ENCODE measurements at places on chromosomes 4 and X.

DNA sequence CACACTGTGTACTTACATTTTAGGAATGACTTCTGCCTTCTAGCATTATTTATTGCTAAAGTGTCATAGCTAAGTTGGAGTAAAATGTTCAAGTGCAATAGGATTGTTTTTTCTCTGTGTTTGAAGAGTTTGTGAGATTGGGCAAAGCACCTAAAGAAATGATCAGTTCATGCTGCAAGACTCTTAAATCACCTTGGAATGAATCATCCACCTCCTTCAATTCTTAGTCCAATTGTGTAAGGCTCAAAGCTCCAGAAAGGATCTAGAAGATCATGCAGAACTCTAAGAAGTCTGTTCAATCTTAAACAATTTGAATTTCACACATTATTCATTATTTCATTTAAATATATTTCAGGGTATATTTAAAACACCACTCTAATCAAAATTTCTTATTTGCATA, 137.1 kb downstream of the AMELX start:
- no peak for DNase-seq

GRCh38 chr4:188117631-188118324, 8.4 kb upstream of the TRIML2 start:
- no peak for DNase-seq

DNA sequence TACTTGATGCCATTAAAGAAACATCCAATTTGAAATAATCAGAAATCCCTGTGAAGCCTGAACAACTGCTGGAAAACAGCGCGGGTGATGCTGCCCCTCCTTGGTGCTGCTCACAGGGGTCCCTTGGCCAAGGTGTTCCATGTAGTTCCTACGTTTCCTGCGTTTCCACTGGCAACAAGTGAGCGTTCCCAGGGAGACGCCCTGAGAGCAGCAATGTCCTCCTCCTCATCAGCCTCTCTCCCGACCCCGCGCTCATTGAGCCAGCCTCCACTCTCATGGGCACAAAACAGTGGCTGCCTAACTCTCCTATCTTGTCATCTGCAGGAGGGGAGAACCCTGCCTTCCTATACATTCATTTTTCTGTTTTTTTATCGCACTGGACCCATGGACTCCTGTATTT, 18.9 kb downstream of the LETM1 start:
- no peak for DNase-seq

DNA sequence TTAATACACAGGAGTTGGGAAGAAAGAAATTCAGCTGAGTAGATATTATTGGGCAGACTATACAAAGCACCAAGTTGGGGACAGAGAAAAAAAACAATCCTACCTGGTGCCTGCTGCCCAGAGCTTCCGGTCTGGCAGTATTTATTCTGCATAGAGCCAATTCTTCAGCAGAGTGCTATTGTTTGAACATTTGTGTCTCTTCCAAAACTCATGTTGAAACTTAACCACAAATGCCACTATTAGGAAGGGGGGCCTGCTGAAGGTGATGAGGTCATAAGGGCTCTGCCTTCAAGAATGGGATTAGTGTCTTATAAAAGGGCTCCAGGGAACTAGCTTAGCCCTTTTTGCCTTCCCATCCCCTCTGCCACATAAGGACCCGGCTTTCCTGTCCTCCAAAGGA, 136.2 kb downstream of the EVC2 start:
- no peak for DNase-seq

- DNase-seq: no peak
Measured at GRCh38 chr4:76569706-76570105, 134.7 kb downstream of the SHROOM3 start.

GRCh38 chr4:139501527-139501926, 47.6 kb downstream of the RAB33B start:
- DNase-seq: no peak

- no peak for DNase-seq
Measured at GRCh38 chrX:123990602-123991001, 29.1 kb downstream of the STAG2 start.

DNA sequence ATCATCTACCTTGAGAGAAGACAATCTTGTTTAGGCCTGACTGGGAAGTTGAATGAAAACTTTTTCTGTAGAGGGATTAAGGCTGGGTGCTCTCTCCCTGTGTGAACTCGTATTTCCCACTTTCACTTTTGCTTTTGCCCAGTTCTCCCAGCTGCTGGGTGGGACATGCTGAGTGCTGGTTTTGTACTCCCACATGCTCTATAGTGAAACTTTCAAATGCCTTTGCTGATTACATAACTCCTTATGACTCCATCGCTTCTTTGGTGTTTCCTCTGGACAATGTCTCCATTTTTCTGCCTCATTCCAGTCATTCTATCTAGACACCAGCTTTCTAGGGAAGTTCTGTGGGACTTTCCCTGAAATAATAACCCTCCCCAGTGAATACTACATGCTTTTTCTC, 100.5 kb downstream of the CLNK start:
- DNase-seq: no peak

GRCh38 chr4:80321776-80322175, 13.8 kb upstream of the CFAP299 start:
- no peak for DNase-seq

DNA sequence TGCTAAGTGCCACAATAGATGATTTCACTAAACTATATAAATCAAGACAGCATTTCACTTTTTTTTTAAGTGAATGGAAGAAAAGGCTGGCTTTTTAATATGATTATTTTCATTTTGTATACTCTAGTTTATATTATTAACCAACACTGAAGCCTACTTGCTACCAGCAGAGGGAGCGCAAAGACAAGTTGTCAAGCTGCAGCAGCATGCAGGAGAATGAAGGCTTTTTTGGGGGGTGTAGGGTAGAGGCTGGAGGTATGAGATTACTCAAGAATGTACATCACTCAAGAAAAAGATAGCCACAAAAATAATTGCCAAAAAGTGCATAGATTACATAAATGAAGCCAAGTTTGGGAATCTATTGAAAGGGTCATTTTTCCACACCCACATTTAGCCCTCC, 519.5 kb downstream of the FGF13 start:
- no peak for DNase-seq

- DNase-seq: no peak
Measured at GRCh38 chr4:54446581-54446980, 211.2 kb upstream of the KIT start.

DNA sequence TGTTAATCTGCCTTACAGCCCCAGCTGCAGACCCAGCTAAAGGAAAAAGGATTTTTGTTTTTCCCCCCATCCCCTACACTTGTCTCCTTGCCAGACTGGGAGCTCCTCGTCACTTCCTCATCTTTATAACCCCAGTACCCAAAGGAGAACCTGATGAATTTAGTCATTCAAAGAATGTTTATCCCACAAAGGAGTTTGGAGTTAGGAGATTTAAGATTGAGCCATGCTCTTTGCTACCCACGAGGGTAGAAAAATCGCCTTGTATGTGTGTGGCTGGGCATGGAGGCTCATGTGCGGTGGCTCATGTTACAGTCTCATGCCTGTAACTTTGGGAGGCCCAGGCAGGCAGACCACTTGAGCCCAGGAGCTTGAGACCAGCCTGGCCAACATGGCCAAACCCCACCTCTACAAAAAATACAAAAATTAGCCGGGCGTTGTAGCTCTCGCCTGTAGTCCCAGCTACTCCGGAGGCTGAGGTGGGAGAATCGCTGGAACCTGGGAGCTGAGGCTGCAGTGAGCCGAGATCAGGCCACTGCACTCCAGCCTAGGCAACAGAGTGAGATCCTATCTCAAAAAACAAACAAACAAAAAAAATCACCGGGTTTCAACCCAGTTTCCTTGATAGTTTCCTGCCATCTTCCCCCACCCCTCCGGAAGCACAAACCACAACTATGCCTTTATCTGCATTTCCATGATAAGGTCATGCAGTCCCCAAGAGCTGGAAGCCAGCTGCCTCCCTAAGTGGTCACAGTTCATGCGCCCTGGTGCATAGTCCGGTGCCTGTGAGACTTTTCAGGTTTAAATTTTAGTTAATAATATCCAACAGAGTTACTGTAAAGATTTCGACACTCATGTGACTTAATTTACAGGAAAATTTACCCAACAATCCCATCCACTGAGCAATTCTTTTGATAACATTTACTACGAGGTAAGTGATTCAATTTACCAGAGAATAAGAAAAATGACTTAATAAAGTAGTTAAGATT, 1.5 kb downstream of the CFAP97 start:
- peak; percentile 31 for DNase-seq

- DNase-seq: no peak
Measured at GRCh38 chr4:102527695-102528283, 26.6 kb downstream of the NFKB1 start.

GRCh38 chr4:183853548-183853940, 51.6 kb upstream of the STOX2 start:
- no peak for DNase-seq

- no peak for DNase-seq
Measured at GRCh38 chr4:22003878-22004277, 55.3 kb upstream of the KCNIP4 start.

GRCh38 chr4:2615821-2616220, 79.4 kb downstream of the FAM193A start:
- no peak for DNase-seq

DNA sequence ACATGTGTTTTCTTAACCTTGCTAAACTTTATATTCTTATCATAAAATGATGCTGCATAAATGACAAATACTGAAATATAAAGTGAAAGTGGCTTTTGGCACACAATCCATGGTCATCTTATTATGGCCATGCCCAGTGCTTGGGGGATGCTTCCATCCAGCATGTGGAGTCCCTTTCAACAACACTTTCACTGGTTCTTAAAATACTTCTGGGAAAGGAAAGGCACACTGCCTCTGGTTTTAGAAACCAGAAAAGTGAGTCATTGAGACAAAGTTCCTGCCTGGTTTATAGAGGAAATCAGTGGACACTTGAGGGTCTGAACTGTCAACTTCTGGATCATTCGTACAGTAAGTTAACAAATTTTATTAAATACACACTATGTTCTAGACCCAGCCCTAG, 248.0 kb upstream of the ADAMTS3 start:
- DNase-seq: no peak

DNA sequence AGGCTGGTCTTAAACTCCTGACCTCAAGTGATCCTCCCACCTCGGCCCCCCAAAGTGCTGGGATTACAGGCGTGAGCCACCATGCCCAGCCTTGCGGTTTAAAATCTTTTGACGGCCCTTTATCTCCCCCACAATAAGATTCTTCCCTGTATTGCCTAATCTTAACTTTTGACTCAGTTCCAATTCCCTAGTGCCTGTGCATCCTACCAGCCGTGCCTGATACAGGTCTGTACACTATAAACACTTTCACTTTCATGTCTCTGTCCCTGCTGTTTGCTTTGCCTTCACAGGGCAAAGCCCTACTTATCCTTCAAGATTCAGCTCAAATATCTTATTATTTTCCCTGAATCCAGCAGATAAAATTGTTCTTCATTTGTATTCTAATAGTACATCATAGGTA, 74.6 kb downstream of the WDR44 start:
- DNase-seq: no peak

GRCh38 chr4:39235696-39236095, 53.4 kb downstream of the WDR19 start:
- no peak for DNase-seq

DNA sequence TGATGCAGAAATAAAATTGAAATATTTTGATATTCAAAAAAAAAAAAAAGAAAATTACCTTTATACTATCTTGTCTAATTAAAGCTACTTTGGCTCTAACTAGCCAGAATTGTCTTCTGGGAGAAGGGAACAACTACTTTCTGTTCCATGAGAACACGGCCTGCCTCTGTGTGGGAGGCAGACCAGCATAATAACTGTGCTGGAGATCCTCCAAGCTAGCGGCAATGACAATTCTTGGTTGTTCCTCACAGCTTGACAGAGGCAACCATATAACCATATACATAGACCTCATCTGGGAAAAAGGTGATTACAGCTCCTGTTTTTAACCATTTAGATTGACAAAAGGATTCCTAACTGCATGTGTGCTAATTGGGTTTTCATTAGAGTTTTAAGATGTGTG, 95.7 kb downstream of the RBMX2 start:
- no peak for DNase-seq

DNA sequence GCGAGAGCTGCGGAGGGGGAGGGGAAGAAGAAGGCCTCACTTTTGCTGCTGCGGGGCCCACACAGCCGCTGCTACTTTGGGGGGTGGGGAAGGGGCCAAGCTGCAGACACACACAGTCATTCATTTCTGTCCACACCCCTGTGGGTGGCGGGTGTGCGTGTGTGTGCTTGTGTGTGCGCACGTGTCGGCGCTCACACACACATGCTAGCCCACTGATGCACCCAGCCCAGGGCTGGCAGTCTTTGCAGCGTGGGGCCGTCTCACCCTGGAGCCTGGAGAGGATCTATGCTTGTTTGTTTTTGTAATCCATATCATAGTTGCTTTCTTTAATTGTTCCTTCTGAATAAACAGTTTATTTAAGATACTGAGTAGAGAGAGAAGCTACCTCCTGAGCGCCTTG, 4.0 kb downstream of the DUSP9 start:
- DNase-seq: no peak

DNA sequence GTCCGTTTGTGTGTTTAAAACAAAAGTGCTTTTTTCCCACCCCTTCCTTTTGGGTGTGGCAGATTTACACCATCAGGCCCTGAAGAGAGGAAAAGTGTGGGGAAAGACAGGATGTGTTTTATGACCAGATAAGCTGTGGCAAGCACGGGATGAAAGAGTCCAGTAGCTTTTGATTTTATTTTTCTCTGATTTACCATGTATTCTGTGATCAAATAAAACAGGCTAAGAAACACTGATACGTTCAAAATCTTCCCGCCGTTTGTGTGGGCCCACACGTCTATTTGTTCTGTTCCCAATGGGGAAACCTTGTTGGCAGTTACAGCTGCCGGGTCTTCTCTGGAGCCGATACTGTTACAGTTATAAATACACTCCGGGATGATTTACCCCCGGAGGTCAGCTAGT, 10.8 kb downstream of the LRP2BP start:
- DNase-seq: no peak

- peak; percentile 32 for DNase-seq
Measured at GRCh38 chrX:39174772-39175417, 373.6 kb downstream of the MID1IP1 start.

GRCh38 chrX:55011294-55011693, 11.1 kb downstream of the APEX2 start:
- no peak for DNase-seq

GRCh38 chrX:153882086-153882498, 3.9 kb downstream of the L1CAM start:
- no peak for DNase-seq

- no peak for DNase-seq
Measured at GRCh38 chrX:133849676-133850075, 135.7 kb downstream of the GPC3 start.

GRCh38 chr4:172726001-172726423, 442.6 kb upstream of the GALNT7 start:
- DNase-seq: no peak

All from T-helper 1 cell (primary cell).